ENCODE measurements at places on chromosomes 13 and 19.
A peak's percentile ranks its signal among the peaks of the same experiment; 100 is the strongest.

- no peak for DNase-seq
Measured at GRCh38 chr13:100149389-100149788, 60.5 kb downstream of the PCCA start.

GRCh38 chr19:50695251-50696093 is 24.1 kb downstream of the SHANK1 start:
- no peak for DNase-seq

- peak; percentile 38 for DNase-seq
Measured at GRCh38 chr13:102291587-102292218, 110.1 kb downstream of the FGF14 start.

DNA sequence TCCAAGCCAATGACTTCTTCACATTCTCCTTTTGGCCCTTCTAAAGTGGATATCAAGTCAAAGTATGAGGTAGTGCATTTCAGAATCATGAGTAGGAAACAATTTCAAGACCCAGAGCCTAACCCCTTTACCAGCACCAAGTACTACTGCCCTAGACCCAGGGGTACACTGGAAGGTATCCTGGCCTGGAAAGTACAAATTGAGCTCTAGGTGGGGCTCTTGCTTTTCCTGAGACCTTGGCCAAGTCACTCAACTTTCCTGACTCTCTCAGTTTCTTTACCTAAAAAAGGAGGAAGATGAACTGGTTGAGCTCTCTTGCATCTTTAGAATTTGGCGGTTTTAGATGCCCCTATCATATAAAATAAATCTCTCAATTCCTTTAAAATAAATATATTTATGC is 204.7 kb downstream of the FGF14 start:
- DNase-seq, result peak; percentile 63

- no peak for DNase-seq
Measured at GRCh38 chr13:62626771-62627170, 1211.1 kb upstream of the PCDH20 start.

DNA sequence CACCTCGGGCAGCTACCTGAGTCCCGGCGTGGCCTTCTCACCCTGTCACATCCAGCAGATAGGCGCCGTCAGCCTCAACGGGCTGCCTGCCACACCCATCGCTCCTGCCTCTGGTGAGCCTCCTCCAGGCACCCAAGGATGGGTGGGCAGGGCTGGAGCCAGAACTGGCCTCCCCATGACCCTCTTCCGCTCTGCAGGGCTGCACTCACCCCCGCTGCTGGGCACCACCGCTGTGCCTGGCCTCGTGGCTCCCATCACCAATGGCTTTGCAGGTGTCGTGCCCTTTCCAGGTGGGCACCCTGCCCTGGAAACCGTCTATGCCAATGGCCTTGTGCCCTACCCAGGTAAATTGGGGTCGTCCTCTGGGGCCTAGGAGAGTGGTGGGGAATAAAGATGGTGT is 57.7 kb downstream of the CELF5 start:
- no peak for DNase-seq

DNA sequence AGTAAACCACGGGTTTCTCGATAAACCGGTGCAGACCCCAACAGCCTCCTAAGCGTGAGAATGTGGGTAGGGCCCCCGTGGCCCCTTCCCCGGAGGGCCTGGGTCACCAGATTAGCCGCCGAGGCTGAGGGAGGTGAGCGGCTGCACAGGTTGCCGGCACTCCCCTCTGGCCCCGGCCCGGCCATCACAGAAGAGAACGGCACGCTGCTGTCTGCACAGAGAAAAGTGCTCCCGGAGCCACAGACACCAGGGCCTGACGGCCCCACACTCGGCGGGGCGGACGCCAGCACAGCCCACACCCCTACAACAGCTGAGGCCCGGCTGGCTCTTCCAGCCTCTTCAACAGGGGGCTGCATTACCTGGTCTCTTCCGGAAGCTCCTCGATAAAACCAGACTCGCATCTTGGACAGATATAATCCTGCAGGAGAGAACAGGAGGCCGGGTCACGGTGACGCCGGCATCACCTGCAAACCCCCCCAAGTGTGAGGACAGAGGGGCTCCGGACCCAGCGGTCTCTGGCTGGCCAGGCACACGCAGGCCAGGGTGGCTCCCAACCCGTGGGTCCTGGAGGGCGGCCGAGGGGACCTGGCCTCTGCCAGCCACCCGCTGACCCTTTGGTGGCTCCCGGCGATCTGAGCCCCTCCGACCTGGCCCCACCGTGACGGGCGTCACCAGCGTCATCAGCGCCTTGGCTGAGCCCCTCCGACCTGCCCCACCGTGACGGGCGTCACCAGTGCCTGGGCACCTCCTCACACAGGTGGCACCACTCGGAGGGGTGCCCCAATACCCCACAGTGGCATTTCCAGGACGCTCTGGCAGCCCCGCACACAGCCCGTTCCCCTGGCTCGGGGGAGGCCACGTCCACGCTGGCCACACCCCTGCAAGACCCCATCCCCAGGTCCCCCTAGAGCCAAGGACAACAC is 10.3 kb downstream of the RNF126 start:
- DNase-seq, result no peak

DNA sequence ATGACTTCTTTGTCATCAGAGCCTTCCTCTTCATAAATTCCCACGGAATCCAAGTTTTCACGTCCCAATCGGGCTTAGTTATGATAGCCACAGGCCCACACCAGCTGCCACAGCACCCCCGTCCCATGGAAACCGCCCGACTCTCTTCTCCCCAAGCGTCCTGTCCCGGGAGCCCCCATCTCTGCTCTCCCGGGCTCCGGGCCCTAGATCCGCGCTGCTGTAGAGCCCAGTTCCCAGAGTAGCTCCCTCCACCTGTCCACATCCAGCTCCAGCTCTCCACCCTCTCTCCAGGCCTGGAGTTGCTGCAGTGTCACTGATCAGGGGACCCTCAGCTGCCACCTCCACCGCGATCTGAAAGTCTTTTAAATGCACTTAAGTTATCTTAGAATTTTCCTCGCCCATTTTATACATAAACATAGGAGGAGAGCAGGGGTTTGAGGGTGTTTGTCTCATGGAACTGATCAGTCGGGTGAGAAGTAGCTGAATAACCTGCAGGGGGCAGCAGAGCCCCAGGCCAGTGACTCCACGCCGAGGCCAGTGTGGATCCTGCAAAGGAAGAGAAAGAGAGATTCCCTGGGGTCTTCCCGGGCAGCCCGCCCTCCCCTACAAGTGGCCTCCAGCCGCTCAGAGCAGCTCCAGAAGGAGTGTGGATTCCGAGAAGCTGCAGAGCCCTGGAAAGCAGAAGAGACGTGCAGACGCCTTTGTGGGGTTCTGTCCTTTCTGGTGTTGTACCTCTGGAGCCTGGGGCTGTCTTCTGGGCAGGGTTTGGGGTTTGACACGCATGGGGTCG is 1.1 kb upstream of the ZNF763 start:
- DNase-seq, result peak; percentile 26

Data from fibroblast of lung (primary cell).